NCI-H1436 treated with DMSO at 0.1 percent for 48 hours (cell line): ENCODE measurements at places on chromosomes 16 and 17.

DNA sequence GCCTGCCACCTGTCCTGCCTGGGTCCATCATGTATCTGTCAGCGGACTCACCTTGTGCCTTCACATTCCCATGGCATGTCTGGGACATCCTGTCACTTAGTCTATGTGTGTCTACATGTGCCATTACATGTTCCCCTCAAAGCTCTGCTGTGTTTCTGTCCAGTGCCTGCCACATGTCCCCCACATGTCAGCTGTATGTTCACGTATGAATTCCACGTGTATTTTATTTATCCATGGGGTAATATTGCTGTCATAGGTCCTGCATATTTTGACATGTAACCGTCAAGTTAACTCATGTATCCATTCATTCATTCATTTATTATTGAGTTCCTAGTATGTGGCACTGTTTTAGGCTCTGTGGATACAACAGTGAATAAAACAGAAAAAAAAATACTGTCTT is 20.8 kb downstream of the TMEM92 start:
- no peak for DNase-seq

DNA sequence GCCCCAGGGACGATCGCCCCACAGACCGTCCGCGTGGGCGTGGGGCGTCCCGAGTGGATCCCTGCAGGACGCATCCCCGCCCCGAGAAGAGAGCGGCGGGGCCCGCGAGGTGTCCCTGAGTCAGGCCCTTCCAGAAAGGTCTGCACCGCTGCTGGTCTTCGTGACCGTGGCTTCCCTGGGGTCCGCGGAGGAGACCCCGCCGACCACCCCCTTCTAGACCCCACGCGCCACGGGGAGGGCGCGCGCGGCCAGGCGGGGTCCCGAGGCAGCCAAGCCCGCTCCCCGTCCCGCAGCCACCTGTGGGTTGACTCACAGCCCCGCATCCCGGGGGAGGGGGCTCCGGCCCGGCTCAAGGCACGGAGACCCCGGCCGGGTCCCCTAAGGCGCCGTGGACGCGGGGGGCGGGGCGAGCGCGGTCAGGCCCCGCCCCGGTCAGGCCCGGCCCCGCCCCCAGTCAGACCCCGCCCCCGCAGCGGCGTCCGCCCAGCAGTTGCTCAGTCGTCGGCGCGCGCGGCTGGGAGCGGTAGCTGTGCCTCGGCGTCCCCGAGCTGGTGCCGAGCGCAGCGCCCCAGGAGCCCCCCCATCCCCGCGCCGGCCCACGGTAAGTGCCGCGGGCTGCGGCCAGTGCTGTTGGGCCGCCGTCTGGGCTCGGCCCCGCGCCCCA is at the start of gene BAIAP3:
Gene BAIAP3 (plus strand): TSS at position 497 of the 664 bp plus-strand sequence. CDS start 4,905 bp downstream, outside the sequence.
- no peak for DNase-seq

- DNase-seq, result no peak
Measured at GRCh38 chr16:66964049-66964448, 3.0 kb downstream of the CES3 start.

DNA sequence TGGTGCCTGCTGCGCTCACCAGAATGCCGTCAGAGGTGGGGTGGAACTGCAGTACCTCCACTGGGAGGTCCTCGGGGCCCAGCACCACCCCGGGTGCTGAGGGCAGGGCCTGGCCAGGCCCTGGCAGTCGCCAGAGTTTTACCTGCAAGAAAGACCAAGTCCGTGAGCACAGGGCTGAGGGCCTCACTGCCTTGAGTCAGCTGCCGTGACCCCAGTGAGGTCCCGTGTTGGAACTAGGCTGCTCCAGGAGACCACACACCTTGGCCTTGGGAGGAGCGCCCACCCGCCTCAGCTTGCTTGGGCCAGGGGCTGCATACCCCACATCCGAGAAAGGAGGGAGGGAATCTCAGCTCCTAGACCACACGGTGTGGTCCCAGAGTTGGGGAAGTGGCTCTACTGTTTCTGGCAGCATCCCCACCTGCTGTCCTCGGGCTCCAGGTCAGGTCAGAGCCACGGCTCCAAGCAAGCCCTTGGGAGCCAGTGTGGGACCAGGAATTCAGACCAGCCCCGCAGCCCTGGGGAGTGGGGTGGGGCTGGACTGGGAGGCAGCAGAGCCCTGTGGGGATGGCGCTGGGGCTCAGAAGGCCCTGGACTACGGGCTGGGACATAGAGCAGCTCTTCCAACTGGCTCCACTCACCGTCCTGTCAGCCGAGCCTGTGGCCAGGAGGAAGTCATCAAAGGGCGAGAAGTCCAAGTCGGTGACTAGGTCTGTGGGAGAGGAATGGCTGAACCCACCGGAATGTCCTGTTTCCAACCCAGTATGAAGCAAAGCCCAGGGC is 8.7 kb downstream of the CORO7 start:
- no peak for DNase-seq

DNA sequence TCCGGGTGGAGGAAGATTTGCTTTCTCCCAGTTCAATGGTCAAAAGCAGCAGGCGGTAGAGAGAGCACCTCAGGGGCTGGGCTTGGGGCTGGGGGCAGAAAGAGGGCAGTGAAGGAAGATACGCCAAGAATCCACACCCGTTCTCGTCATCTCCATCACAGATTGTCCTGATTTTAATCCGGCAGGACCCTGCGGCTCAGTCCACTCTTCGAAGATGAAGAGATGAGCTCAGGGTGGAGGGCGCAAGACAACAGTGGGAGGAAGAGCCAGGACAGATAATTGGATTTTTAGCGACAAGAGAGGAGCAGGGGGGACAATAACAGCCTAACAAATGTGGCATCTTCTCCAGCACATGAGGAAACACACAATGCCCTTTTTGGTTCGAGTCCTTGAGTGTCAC is 165.9 kb downstream of the SDK2 start:
- no peak for DNase-seq

DNA sequence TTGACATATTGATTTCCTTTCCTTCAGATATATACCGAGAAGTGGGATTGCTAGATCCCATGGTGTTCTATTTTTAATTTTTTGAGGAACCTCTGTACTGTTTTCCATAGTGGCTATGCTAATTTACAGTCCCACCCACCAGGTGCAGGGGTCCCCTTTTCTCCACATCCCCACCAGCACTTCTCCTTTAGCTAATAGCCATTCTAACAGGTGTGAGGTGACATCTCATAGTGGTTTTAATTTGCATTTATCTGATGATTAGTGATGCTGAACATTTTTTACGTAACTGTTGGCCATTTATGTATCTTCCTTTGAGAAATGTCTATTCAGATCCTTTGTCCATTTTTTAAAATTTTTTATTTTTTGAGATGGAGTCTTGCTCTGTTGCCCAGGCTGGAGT is 93.9 kb downstream of the SDR42E1 start:
- no peak for DNase-seq

DNA sequence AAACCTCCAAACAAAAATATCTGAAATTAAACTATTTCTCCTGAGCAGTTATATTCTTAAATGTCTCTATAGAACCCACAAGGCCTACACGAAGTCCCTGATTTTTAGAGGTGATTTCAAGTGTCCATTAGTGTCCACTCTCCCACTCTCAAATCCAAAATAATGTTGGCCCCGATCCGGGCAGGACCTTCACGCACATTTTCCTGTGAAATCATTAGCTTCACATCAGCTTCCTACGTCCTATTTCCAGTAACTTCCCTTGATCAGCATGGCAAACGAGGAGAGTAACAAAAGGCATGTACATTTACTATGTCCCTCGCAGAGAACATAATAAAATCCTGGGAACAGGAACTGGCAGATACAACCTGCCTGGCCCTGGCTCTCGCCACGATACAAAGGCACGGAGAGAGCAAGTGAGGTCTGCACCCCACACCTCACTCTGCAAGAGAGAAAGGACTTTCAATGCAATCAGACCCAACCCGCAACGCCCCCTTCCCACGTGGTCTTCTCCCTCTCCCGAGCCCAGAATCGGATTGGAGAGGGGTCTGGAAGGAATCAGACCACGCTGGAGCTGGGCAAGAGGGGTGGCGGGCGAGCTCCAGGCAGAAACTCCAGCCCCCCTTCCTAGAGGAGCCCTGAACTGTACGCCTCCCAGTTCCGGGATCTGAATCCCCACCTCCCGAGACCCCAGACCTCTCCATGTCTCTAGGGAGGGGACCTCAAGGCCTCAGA is 17.5 kb upstream of the C17orf78 start:
- no peak for DNase-seq

DNA sequence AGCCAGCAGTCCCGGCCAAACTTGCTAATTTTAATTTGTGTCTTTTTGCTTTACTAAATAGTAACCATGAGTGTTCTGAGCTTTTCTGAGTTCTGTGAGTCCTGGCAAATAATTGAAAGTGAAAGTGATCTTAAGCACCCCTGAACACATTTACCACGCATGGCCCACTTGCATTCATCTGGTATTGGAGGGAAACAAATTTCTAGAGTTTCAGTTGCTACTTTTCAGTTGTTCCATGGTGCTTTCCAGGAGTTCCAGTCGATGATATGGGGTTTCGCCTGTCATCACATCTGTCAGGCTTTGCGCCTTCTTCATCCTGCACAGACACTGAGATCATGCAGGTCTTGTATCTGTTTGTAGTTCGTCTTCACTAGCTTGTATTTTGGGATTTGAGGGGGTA is 44.1 kb downstream of the CRLF3 start:
- DNase-seq, result no peak

DNA sequence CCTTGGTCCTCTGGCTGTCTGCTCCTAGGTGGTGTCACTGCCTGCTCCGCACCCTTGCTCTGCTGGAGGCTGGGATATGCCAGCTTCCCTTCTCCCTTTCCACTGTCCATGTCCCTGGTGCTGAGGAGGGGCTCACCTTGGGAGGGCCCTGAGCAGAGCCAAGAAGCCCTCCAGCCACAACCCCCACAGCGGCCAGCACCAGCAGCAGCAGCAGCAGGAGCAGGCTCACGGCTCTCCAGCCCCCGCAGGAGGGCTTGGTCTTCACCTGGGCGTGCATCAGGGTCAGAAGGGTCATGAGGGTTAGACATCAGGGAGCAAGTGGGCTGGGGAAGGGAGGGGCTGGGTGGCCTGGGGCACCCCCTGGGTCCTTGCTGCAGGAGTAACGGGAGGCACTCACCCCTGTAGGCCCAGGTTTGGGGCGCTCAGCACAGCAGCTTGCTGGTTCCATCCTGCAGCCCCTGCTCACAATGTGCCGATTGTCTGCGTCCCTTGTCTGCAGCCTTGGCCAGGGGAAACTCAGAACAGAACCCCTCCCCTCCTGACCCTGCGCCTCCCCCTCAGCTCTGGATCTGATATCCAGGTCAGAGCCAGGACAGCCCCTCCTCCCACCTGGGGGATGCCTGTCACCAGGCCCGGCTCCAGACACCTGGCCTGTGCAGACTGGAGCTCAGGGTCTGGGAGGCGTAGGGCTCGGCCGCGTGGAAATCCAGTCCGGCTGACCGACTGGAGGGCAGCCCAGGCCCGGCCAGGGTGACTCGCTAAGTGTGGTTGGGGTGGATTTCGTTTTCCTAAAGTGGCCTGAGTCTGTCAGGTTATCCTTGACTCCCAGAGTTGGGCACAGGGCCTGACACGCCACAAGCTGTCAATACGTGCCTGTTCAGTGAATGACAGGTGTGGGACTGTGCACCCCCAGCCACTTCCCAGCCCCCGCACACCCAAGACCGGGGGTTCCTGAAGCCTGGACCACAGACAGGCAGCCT is at the start of gene BRICD5:
Gene BRICD5 (minus strand): TSS at position 478 of the 980 bp plus-strand sequence. CDS start 30 bp downstream, at position 448.
- DNase-seq, result no peak

- DNase-seq, result no peak
Measured at GRCh38 chr17:59425085-59425931, 93.9 kb downstream of the YPEL2 start.

DNA sequence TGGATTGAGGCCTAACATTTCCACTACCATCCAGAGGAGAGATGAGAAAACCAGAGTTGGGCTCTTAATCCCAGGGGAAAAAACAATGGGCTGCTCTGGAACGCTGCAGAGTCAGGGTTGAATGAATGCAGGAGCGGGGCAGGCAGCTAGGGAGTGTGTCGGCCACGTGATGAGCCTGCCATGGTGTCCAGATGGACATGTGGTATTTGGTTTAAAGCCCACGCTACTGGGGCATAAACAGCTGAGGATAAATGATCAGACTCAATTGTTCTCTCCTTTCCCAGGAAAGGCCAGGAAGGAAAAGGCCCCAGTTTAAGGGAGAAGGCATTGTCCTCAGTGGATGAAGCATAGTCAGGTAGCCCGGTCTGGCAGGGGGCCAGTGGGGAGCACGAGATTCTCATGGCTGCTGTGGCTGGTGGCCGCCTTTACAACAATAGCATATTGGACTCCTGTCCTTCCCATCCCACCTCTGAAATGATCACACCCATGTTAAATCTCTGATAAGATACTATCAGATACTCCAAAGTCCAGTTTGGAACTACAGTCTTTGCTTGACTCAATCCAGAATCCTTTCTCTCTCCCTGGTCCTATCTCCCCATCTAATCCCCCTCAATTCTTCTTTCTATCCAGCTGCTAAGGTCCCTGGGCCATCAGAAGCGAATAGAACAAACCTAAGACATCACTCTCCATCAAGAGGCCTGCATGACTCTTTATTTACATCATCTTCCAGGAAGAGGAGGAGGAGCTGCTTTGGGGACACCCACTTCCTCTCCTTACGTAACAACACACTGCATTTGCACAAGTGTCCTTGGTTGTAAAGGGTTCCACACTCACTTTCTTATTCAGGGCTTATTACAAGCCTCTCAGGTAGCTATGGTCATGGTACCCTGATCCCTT is 20.4 kb downstream of the CA4 start:
- no peak for DNase-seq

DNA sequence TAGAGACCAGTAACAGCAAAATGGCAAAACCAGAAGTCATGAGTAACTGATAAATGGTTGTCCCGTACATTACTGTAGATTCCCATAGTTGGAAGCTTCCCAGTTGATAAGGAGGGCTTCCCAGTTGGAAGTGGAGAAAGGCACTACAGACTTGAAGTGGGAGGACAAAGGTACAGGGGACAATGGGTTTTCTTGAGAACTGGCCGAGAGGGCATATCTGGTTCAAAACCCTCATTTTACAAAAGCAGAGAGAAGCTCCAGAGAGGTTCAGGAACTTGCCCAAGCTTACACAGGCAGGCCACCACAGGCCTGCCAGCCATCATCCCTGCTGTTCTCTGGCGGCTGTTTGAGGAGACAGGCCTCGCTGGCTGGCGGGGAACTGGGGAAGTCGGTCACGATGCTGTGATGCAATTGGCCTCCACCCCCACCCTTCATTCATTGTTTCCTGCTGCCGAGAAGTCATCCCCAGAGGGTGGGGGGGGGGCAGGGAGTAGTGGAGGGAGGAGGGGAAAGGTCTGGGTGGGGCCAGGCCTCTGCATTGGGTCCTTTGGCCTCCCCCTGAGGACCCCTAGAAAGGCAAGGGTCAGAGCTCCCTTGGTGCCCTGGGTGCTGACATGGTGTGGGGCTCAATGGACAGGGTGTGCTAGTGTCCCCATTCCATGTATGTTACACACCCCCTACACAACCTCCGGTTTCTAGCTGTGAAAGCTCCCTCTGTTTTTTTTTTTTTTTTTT is 3.0 kb downstream of the UBALD2 start:
- DNase-seq, result no peak

DNA sequence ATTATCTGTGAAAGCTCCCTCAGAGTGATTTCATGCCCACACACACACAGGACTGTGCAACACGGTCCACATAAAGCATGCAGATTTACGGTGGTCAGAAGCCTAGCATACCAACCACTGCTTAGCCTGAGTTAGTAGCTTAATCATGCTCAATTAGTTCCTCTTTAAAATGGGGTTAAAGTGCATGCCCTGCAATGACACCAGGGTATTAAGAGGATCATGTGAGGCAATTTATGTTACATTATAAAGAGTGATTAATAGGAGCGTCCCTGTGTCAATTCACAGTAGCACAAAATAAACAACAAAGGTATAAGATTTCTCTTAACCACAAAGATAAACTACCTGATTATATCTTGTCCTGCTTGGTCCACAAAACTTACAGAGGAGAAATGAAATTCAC is 39.8 kb downstream of the C17orf67 start:
- no peak for DNase-seq

- DNase-seq, result no peak
Measured at GRCh38 chr16:23999663-24000062, 163.9 kb downstream of the PRKCB start.

GRCh38 chr16:19168371-19169081 is 486 bp downstream of the SYT17 start:
- peak; percentile 23 for DNase-seq
